Activated T-cell treated with anti-CD3 and anti-CD28 coated beads, Interleukin-2, amount 50 U/mL, for 72 hours (primary cell): ENCODE measurements at places on chromosomes 3 and 15. TPM values are rescaled to one million over a fixed set of nuclear protein-coding genes. Genes with fewer than 3 reads are reported as not detected.

GRCh38 chr3:100042166-100042981 is 71.9 kb downstream of the FILIP1L start:
- no peak overlapping the region for H3K4me3 ChIP-seq
- no peak for DNase-seq
- no peaks in the 10 kb centered on the region for H3K27me3 ChIP-seq
- H3K4me1 ChIP-seq, result peaks cover 12% of the 10 kb centered on the region

GRCh38 chr3:17686613-17687012 is 55.8 kb downstream of the TBC1D5 start:
- no peaks in the 10 kb centered on the region for H3K27me3 ChIP-seq
- no peaks in the 10 kb centered on the region for H3K4me1 ChIP-seq

- DNase-seq, result no peak
- H3K36me3 ChIP-seq, result no peaks in the 10 kb centered on the region
- H3K4me1 ChIP-seq, result no peaks in the 10 kb centered on the region
- no peak overlapping the region for H3K27ac ChIP-seq
These were observed 1015.9 kb downstream of the OTOL1 start for GRCh38 chr3:162512488-162512887.

GRCh38 chr3:168117059-168117458 is 21.3 kb upstream of the GOLIM4 start:
- no peak overlapping the region for H3K27ac ChIP-seq
- H3K36me3 ChIP-seq, result no peaks in the 10 kb centered on the region
- no peak overlapping the region for H3K4me3 ChIP-seq
- DNase-seq, result no peak
- no peaks in the 10 kb centered on the region for H3K27me3 ChIP-seq
- no peaks in the 10 kb centered on the region for H3K4me1 ChIP-seq

GRCh38 chr3:156727519-156728205 is 53.3 kb downstream of the TIPARP start:
- H3K27ac ChIP-seq, result no peak overlapping the region
- no peak for DNase-seq
- no peak overlapping the region for H3K4me3 ChIP-seq

GRCh38 chr15:98906712-98907083 is 100.9 kb downstream of the PGPEP1L start:
- peaks cover 17% of the 10 kb centered on the region for H3K4me1 ChIP-seq
- no peak overlapping the region for H3K4me3 ChIP-seq
- no peak for DNase-seq
- H3K27me3 ChIP-seq, result no peaks in the 10 kb centered on the region
- H3K27ac ChIP-seq, result no peak overlapping the region

DNA sequence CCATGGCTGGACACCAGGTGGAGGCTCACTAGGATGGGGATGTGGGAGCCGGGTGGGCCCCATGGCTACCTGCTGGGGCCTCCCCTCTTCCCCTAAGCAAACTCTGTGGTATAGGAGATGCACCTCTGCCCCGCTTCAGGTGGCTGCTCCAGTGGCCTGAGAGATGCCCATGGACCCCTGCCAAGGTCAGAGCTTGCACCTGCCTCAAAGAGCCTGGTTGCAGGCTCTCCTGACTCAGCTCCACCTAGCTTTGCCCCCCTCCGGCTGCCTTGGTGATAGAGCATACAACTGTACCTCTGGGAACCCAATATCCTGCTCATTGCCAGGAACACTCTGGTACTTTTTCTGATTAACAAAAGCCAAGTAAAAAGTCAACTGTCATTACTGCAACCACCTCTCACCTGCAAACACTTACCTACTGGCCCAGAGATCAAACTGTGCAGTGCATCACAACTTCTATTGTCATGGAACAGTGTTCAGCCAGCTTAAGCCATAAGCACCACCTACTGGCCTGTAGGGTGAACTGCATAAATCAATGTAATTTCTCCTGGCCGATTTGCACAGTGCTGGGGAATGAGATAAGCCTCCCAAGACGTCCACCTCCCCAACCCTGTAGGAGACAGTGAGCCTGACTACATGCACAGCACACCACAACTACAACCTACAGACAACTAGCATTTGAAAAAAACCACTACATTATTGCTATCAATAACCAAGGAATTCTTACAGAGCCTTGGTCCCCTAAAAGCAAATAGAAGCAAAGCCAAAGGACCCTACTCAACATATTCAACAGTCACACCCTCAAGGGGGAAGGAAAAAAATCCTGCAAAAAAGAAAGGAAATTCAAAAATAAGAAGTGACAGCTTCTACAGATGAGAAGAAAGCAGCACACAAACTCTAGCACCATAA is 352.4 kb upstream of the ARHGEF26 start:
- H3K4me3 ChIP-seq, result no peak overlapping the region
- DNase-seq, result peak; percentile 48
- no peak overlapping the region for H3K27ac ChIP-seq

DNA sequence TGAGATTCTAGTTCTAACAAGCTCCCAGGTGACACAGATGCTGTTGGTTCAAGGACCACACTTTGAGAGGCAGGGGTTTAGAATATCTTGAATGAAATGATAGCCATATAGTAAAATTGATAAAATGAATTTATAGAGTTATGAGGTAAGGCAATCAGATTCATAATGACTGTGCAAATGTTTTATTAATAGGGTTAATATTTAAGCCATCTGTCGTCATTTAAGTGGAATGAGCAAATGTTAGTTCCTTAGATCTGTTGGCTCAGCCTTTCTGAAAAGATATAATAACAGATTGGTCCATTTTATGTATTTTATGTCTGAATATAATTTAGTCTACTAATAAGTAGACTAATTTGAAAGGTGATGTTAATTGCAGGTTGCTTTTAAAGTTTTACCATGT is 12.9 kb downstream of the REC114 start:
- no peak for DNase-seq
- peaks cover 1% of the 10 kb centered on the region for H3K36me3 ChIP-seq
- no peaks in the 10 kb centered on the region for H3K4me1 ChIP-seq
- H3K27ac ChIP-seq, result no peak overlapping the region
- H3K4me3 ChIP-seq, result no peak overlapping the region

GRCh38 chr3:125618851-125619250 is 23.6 kb upstream of the OSBPL11 start:
- H3K36me3 ChIP-seq, result no peaks in the 10 kb centered on the region
- H3K27ac ChIP-seq, result no peak overlapping the region
- no peaks in the 10 kb centered on the region for H3K27me3 ChIP-seq
- no peaks in the 10 kb centered on the region for H3K4me1 ChIP-seq
- DNase-seq, result no peak
- no peak overlapping the region for H3K4me3 ChIP-seq

GRCh38 chr3:31908391-31909097 is 72.5 kb downstream of the OSBPL10 start:
- H3K4me1 ChIP-seq, result peaks cover 7% of the 10 kb centered on the region
- no peak for DNase-seq
- H3K4me3 ChIP-seq, result no peak overlapping the region
- no peak overlapping the region for H3K27ac ChIP-seq
- H3K27me3 ChIP-seq, result no peaks in the 10 kb centered on the region
- no peaks in the 10 kb centered on the region for H3K36me3 ChIP-seq

- DNase-seq, result no peak
- no peaks in the 10 kb centered on the region for H3K27me3 ChIP-seq
- no peaks in the 10 kb centered on the region for H3K4me1 ChIP-seq
- no peak overlapping the region for H3K4me3 ChIP-seq
- no peaks in the 10 kb centered on the region for H3K36me3 ChIP-seq
These were observed 91.0 kb upstream of the CBLB start for GRCh38 chr3:105959851-105960250.

The VPS18 gene
- total RNA-seq, result 12.1 TPM

The GOLGA6D gene
- 0.55 TPM for total RNA-seq

The NMD3 gene
- total RNA-seq, result 55.7 TPM

The HCN4 gene
- not detected for total RNA-seq

The SPINK8 gene
- total RNA-seq, result not detected

The JMJD7 gene
- 15.2 TPM for total RNA-seq

The ACKR2 gene
- total RNA-seq, result 1.2 TPM

The TNFSF10 gene
- 30.3 TPM for total RNA-seq
